NK-92 treated with Interleukin-12 subunit alpha and Interleukin-12 subunit beta, amount 100 ng/mL, for 24 hours (cell line): ENCODE measurements at places on chromosomes 16 and 17.

- peak; percentile 13 for DNase-seq
Measured at GRCh38 chr17:65231662-65232335, 94.6 kb downstream of the RGS9 start.

DNA sequence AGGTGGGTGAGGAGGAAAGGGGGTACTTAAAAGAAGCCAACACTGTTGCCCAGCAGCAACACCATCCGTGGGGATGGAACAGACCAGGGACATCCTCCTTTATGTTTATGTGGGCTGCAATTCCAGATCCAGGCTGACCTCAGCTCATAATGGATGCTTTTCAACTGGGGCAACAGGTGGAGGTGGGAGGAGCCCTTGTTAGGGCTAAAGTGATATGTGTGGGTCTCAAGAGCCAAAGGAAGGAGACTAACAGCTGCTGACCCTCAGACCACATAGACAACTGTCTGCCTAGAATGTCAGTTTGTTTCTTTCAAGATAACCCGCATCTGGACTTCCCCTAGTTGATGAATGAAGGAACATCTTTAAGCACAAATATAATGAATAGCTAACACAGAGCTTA is 2.0 kb upstream of the INPP5K start:
- DNase-seq = no peak

DNA sequence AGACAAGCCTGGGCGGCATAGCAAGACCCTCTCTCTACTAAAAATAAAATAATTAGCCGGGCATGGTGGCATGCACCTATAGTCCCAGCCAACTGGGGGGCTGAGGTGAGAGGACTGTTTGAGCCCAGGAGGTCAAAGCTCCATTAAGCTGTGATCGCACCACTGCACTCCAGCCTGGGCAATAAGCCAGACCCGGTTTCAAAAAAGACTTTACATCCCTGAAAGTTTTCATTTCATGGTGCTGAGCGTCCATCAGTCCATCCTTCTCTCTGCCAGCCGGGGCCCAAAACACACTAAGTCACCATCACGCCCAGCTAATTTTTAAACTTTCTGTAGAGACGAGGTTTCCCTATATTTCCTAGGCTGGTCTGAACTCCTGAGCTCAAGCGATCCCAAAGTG is 10.6 kb downstream of the RAB40B start:
- DNase-seq = no peak

GRCh38 chr17:28624148-28624547 is 10.2 kb upstream of the RSKR start:
- no peak for DNase-seq

- no peak for DNase-seq
Measured at GRCh38 chr17:55661256-55661758, 61.4 kb downstream of the TMEM100 start.

DNA sequence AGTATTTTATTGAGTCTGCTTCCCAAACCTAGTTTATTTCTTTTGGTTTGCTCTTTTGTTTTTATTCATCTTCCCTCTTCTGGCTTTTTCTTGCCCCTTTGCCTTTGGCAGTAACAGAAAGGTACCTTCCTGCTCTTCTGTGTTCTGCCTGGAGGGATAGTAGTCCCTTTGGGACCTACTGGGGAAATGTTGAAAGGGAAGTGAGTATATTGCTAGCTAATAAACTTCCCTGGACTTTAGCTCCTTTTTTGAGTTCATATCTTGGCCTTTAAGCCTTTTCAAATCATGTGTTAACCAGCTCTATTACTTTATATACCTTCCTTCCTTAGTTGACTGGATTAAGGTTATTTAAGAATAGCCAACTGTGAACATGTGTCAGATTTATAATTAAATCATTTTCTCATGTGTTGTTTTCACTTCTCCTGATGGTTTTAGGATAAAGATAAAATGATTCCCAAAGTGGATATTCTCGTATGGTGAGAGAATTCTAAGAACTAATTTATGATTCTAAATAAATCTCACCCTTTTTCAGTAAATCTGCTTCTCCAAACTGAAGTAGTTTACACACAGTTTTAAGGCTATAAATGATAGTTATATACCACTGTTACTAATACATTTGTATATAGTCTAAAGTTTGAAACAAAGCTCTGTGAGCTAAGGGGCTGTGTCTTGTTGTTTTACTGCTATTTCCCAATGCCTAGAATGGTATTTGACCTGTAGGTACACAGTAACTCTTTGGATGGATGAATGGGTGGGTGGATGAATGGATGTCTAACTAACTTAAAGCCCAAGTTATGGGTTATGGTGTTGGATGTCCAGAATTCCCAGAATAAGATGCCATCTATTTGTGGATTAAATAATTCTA is 45.7 kb downstream of the OMG start:
- DNase-seq = no peak

DNA sequence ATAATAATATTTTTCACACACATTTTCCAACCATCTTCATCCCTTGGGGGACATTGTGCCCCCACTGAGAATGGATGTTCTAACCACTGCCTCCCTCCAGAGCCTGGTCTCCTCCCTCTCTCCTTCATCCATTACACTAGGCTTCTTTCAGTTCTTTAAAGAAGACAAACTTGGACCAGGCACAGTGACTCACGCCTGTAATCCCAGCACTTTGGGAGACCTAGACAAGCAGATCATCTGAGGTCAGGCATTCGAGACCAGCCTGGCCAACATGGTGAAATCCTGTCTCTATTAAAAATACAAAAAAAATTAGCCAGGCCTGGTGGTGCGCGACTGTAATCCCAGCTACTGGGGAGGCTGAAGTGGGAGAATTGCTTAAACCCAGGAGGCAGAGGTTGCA is 6.5 kb downstream of the ALOX15 start:
- DNase-seq = no peak

DNA sequence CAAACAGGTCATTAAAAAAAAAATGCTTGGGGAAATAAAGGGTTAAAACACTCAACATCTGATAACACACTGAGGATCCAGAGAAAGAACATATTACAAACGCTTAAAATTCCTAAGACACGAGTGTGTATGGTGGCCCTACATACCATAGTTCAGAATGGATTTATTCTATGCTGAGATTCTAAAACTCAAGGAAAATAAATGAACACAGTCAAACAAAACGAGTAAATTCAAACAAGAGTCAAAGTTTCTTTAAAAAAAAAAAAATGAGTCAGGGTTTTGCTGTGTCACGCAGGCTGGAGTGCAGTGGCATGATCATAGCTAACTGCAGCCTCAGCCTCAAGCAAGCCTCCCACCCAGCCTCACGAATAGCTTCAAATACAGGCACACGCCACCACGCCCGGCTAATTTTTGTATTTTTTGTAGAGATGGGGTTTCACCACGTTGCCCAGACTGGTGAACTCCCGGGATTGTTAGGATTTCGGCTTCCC is 17.4 kb downstream of the CRK start:
- no peak for DNase-seq

DNA sequence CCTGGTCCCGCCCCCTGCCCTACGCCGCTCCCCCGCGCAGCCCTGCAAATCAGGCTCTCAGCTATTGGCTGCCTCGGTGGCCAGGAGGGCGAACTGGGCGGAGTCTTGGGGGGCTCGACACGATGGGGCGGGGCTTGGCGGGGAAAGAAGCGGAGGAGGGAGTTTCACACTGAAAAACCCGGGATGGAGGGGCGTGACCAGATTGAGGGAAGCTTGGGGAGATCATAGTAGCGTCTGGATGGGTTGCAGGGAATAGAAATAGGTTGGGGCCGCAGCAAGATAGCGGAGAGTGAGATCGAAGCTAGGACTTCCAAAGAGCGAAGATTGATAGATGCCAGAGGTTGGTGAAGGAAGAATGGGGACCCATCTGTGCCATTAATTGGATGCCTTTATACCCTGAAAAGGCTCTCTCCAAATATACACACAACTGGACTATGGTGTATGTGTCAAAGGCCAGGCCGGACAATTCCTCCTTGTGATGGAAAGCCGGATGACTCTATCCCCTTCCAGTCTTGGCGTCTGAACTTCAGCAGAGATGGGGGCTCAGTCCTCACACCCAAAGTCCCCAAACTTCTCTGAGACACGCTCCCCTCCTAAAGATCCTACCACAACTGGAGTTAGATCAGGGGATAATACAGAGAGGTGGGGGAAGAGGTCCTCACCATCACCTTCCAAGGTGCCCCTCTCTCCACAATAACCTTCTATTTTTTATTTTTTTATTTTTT is 376 bp upstream of the STAC2 start:
- DNase-seq = no peak

DNA sequence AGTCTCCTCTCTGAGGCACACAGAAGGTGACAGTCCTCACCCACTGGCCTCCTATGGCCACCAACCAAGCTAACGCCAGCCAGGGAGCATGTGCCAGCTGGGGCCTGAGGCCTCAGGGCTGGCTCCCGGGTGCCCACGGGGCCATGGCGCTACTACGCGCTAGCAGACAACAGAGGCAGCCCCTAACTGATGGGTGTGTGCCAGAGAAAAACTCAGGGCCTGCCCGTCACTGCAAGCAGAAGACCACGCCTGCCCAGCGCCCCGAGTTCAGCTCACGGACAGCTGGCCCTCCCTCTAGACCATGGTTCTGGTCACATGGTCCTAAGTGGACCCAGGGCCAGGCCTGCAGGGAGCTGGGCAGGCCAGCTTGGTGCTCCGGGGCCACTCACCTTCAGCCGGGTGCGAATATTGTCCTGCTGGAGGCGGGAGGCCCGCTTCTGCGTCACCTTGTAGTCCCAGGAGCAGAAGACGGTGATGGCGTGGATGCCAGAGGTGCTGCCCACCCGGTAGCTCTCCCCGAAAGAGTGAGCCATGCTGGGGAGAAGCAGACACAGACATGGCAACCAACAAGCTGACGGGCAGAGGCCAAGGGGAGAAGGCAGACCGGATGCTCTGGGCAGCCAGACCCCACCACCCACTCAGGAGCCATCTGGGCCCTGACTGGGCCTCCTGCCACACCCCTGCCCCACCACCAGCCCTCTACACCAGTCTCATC is 6.2 kb downstream of the TMC6 start:
- DNase-seq = no peak
